CD4-positive, alpha-beta T cell treated with Interleukin-12 subunit alpha and Interleukin-12 subunit beta, for 1 hour (primary cell): ENCODE measurements at places on chromosomes 5 and 9.

DNA sequence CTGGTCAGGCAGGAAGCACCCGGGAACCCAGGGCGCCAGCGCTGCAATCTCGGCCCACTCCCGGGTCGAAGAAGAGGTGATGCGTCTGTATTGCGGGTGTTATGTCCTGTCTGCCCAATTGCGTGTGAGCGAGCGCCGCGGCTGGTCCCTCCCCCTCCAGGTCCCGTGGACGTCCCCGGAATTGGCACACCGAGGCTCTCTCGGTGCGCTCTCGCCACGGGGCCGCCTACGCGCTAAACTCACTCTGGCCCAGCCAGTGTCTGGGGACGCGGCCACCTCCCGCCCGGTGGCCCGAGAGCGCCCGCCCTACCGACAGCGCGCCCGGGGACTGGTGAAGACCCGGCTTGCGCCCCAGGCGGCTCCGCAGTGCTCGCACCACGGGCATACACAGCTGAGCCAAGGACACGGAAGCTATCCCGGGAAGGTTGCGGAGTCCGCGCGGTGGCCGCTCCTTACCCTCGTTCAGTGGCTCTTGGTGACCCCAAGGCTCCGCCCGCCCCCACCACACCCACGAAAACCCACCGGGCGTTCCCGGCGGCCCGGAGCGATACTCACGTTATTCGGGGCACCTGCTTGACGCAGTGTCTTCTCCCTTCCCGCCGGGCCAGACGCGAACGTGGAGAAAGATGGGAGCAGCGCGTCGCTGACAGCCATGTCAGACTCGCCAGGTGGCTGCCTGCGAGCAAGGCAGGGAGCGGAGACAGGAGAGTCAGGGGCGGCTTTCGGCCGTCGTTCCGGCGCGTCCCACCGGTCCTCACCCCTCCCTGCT is 1.0 kb downstream of the KLF4 start:
- DNase-seq = peak; percentile 30

DNA sequence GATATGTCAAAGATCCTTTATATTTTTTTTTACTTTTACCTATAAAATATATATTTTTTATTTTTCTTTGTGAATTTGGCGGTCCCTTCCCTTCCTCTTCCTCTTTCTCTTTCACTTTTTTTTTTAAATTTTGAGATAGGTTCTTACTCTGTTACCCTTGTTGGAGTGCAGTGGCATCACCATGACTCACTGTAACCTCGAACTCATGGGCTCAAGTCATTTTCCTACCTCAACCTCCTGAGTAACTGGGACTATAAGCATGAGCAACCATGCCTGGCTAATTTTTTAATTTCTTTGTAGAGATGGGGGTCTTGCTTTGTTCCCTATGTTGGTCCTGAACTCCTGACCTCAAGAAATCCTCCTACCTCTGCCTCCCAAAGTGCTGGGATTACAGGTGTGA is 258.0 kb upstream of the CLINT1 start:
- DNase-seq = no peak

- no peak for DNase-seq
Measured at GRCh38 chr9:86718388-86719049, 228.8 kb downstream of the GAS1 start.

GRCh38 chr5:3197304-3198073 is 398.1 kb upstream of the IRX1 start:
- no peak for DNase-seq

GRCh38 chr5:6736524-6737042 is 23.4 kb downstream of the TENT4A start:
- DNase-seq = no peak

GRCh38 chr9:96449523-96449844 is 485 bp upstream of the HABP4 start:
- DNase-seq = no peak

- DNase-seq = no peak
Measured at GRCh38 chr5:77272206-77272605, 61.7 kb downstream of the PDE8B start.

DNA sequence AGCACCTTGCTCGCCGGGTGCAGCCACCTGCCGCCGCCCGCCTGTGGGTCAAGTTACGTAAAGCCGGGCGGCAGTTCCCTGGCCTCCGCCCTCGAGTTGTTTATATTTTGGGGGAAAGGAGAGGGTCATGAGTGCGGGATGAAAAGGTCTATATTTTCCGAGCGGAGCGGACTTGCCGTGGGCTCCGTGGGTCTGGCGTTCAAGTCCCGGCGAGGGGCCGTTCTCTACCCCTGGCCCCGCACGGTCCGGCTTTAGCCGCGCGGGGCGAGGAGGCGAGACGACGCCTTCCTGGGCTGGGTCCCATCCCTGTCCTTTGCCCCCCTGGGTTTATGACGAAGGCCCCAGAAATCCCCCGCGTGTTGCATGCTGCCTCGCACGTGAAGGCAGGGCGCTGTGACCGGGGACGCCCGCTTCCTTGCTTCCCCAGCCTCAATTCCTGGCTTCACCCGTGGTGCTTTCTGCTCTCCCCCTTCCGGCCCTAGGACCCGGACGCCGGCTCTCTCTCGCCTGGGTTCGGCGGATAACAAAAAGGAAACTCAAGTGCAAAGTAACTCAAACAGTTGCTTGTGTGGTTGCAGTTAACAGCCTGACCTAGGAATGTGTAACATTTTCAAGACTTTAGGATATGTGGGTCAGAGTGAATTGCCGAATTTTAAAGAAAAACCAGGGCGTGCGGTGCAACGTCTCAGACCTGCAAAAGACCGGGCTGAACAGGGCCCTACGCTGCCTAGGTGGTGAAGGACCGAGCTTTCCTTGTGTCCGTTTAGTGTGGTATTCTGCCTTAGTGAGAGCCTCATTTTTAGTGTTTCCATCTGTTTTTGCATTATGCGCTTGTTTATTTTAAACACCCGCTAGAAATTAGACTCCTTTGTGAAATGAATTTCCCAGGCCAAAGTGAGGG is 810 bp downstream of the VPS13A start:
- DNase-seq = peak; percentile 62

DNA sequence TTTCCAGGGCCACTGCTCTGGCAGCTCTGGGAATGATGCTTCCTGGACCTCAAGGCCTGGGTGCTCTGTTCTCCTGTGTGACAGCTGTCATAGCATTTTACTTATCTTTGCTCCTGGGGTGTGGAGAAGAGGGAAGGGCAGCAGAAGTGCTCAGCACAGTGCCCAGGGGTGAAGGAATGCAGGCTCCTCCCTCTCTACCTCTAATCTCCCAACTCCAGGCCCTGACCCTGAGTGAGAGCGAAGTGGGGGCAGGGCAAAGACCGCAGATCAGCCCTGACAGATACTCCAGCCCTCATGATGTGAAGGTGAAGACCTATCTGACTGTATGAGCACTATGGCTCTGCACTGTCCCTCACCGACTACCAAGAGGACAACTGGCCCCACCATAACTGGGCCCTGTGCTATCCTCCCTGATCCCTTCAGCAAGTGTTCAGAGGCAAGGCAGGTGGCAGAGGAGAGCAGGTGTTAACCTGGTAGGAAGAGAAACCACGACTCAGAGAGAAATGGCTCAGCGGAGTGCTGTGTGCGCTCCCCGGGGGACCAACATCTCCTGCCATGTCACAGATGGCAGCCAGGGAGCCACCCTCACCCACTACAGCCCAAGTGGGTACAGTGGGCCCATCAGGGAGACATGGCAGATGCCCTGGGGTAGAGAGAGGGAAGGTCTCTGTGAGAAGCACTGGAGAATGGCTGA is 16.8 kb downstream of the ACSL6 start:
- no peak for DNase-seq

- no peak for DNase-seq
Measured at GRCh38 chr9:73880101-73880500, 617.0 kb upstream of the RORB start.

DNA sequence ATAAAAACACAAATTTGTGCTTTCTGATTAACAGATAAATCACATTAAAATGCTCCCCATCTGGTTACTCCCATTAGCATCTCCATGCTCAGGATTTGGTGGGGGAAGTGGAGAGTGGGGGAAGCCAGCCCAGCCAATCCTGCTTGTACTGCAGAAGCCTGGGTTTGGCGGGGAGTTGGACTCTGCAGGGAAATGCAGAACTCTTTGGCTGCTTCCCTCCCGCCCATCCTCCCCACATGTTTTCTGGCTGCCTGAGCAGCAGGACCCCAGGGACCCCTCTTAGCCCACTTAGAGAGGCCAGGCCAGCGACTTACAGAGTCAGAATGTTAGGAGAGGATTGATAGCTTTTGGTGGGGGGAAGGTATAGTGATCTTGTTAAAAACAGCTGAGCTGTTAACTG is 59.5 kb upstream of the FOXI1 start:
- DNase-seq = no peak

DNA sequence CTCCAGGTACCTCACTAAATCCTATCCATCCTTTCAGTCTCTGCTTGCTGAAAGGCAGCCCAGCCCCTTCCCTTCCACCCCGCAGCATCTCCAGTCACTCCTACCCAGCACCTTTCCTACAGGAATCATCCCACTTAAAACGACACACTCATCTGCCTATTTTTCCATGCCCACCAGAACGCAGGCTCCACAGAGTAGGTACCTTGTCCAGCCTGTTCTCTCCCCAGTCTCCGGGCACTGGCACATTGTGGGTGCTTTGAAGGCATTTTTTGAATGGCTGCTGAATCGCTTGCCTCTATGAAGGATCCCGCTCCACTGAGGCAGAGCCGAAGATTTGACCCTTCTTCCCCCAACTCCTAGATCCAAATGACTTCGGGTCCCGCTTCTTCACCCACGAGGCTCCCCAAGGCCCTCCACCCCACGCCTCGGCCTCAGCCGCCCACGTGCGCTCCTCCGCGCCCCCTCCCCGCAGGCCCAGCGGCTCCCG is 15.6 kb downstream of the LHX6 start:
- no peak for DNase-seq

- DNase-seq = no peak
Measured at GRCh38 chr9:113654605-113655428, 191.3 kb downstream of the RGS3 start.

- DNase-seq = no peak
Measured at GRCh38 chr9:75657015-75657414, 233.5 kb upstream of the PCSK5 start.

GRCh38 chr5:6066016-6066415 is 312.3 kb downstream of the MED10 start:
- no peak for DNase-seq

- DNase-seq = no peak
Measured at GRCh38 chr9:95091601-95092261, 225.8 kb downstream of the FANCC start.

DNA sequence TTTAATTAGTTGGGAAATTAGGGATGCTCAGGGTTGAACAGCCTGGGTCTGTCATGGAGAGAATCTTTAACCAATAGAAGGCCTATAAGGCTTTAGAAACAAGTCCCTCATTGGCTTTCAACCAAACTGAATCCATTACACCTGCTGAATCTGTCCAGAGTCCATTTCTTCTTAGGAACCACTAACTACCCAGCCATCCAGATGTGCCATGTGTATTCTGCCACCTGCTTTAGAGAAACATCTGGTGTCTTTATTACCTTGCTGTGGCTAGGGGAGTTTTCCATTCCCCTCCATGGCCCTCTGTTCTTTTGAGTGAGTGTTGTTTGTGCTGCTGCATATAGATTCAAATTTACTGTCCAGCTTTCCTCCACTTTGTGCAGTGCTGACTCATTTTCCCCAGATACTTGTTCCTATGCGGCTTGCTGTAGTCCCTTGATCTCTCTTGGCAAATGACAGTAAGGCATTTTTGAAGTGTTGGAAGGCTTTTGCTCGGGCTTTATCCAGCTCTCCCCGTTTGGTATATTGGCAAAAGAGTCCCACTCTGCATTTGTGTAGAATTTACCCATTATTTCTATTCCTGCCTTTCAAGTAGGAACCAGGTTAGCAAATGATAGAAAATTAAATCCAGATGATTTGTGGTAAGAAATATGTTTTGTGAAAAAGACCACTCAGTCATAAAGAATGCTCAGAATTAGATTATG is 54.6 kb downstream of the NLN start:
- no peak for DNase-seq

GRCh38 chr9:126084696-126085095 is 241.9 kb upstream of the MVB12B start:
- DNase-seq = no peak

DNA sequence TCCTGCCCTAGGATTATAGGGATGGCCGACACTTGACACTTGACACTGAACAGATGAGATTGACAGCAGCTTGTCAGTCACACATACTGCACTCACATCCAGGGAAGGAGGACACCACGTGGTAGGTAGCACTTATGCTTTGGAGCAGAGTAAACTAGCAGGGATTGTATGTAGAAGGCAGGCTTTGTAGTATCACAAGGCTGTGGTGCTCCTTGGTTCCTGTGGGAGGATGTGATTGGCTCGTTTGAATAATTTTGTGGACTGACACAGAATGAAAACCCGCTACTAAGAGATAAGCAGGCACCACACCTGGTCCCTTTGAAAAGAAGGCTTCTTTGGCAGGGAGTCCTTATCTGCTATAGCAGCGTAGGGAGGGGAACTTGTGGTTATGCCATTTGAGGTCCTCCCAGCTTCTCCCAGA is 63.6 kb upstream of the IL12B start:
- DNase-seq = no peak

- DNase-seq = no peak
Measured at GRCh38 chr9:121990600-121991306, 102.4 kb downstream of the TTLL11 start.

DNA sequence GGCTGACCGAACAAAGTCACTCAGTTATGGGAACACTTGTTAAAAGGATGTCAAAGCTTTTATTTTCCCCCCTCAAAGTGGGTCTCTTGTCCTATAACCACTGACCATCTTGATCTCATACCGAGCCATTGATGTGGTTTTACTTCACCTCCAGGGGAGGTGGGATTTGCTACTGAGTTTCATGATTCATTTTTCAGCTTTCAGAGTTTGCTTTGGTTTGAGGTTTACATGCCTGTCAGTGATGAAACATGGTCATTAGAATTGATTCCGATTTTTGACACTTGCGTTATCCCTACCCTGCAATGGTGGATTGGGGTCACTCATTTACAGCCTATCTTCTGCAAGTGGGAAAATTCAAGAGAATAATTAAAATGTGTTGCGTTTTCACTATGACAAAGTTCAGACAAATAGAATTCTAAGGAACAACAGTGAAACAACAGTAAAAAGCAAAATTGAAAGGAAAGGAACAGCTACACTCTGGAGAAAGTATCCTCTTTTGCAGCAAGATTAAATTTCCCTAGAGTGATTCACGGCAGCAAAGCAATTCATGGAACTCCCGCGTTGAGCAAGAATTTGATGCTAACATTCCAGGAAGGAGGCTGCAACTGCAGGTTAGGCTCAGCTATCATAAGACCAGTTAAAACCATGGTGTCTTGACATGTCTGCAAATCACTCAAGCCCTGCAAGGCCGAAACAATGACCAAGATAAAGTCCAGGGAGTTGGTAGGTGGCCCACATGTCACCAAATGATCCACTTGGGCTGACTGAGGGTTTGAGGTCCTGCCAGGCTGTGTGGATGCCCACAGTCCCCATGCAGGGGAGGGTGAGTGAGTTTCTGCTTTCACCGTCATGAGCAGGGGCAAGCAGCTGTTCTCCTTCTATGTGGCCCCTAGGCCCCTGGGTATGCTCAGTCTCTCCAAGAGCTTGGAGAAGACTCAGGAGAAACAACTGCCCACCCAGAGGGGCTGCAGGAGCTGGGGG is 9.4 kb downstream of the GADD45G start:
- DNase-seq = no peak

DNA sequence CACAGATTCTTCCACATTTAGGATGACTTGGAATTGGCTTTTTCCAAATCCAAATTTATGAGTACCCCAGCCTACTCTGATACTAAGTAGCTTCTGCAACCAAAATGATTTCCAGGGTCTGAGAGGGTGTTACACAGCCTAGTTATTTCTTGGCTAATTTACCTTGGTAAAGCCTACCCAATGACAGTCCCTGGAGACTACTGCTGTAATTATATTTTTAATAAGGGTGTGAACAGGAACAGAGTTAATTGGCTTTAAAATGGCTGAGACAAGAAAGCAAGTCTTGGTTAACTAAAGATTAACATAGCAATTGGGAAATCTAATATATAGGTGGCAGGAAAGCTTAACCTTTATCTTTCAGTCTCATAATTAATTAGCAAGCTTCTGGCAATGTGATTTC is 9.3 kb downstream of the PRLR start:
- no peak for DNase-seq
